A673 (cell line): ENCODE measurements at places on chromosomes 1 and 21.

DNA sequence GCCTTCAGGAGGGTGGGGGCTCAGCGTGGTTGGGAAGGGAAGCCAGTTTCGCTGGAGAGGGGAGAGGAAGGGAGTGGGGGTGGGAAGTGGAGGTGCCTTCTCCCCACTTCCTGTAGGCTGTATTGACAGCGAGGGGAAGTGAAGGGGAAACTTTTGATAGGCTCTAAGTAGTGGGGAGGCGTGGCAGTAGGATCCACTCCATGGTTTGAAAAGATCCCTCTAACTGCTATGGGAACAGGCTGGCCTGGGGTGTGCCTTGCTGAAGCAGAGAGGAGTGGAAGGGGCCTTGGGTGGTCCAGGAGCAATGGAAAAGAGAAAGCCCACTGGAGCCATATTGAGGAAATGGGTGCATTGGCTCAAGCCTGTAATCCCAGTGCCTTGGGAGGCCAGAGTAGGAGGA is 20.2 kb downstream of the C1orf115 start:
- no peak for DNase-seq

- DNase-seq: no peak
These were observed 100.6 kb downstream of the RHOU start for GRCh38 chr1:228835911-228836310.

DNA sequence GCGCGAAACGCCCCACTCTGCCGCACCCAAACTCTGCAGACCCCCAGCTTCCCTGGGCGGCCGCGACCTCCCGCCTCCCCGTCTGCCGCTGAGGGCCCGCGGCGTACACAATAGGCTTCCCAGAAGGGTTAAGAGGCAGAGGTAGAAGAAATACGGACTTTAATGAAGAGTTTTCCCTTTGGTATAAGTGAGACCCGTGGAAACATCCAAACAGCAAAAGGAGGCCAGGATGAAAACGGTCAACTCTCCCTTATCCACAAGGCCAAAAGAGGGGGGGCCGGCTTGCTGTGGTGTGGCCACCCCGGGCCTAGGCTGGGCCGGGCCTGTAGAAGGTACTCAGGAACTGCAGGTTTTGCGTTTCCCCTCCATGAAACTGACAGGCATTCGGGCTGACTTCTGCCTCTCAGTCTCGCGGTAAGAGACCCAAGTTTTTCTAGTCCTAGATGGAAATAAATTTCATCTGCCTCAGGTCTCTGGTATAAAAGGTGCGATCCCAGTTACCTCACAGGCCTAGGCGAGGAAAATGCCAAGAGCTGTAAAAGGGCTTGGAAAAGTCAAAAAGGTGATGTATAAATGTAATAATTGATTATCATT is 671 bp upstream of the PYGO2 start:
- no peak for DNase-seq

DNA sequence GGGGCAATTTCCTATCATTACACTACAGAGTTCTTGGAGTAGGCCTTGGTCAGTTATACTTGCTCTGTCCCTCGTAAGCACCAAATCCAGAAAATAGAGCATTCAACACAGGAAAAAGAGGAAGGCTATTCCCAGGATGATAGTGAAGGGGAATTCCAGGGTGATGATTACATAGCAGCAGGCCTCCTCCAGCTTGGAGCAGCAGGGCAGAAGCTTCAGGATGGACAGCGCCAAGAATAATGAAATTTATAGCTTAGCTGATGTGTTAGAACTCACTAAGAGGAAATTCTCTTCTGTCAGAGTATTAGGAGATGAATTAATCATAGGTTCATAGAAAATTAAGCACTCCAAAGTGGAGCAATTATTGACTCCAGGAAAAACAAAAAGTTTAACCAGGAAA is 10.8 kb upstream of the SMAP2 start:
- DNase-seq: no peak

GRCh38 chr1:22506130-22506692 is 54.6 kb downstream of the ZBTB40 start:
- no peak for DNase-seq

GRCh38 chr1:47675721-47676120 is 237.9 kb downstream of the FOXD2 start:
- no peak for DNase-seq

GRCh38 chr1:181178241-181178879 is 89.9 kb downstream of the IER5 start:
- no peak for DNase-seq

DNA sequence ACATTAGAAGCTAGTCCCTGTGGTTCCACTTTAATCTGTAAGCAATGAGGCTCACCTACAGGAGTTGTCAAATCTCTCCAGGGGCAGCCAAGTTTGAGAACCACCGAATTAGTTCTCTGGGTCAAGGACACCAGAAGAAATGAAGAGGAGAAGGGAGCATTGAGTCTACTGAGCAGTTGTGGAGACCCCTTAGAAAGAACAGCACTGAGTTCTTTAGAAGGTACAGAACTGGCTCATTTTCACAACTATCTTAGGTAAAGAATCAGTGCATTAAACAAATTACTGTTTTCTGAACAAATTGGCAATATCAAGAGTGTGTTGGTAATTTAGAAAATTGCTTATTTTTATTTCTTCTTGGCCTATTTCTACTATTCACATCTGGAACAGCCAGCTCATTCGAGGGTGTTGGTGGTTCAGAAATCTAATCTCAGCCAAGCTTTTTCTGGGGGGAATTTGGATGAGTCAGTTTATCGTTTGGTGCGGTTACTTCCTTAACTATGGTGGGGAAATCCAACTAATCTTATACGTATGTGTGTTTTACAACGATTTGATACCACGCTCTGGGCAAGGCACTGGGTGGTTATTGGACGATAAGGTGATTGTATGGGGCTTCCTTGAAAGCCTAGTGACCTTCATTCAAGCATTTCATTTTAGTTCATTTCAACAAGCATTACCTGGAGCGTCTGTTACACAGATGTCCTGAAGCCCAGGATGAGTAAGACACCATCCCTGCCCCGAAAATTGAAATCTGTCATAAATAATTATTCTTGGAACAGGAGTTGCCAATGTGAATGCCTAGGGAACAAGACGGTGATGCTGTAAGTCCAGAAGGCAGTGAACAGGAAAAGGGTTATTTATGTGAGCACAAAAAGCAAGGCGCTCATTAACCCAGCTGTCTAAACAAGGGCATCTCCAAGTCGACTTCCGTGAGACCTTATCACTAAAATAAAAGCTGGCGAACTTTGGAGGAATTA is 52.0 kb upstream of the TMPRSS2 start:
- no peak for DNase-seq

DNA sequence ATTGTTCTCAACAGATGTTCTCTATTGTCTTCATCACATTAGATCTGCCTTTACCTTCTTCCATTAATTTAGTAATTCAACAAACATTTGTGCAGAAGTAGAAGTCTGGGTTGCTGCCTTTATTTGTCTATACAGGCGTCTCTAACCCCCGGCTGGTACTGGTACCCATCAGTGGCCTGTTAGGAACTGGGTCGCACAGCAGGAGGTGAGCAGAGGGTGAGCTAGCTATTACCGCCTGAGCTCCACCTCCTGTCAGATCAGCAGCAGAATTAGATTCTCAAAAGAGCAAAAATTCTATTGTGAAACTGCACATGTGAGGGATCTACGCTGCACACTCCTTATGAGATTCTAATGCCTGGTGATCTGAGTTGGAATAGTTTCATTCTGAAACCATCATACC is 12.9 kb upstream of the EDEM3 start:
- no peak for DNase-seq

DNA sequence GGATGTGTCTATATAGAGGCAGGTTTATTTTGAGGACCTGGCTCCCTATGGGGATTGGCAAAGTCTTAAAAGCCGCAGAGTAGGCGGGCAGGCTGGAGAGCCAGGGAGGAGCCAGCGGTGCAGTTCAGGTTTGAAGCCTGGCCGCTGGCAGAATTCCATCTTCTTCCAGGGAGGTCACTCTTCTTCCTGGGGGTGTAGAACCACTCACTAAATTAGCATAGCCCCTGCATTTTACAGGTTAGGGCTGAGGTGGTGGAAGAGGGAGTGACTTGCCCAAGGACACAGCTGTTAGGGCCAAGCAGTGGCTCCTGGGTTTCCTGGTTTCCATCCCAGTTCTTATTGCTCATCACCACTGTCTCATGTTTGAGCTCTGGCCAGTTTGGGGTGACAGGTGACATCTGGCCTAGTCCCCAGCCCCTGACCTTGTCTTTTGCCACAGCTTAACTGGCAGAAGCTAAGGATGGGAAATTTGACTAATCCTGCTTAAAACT is 1.4 kb downstream of the PINK1 start:
- DNase-seq: peak; percentile 77

DNA sequence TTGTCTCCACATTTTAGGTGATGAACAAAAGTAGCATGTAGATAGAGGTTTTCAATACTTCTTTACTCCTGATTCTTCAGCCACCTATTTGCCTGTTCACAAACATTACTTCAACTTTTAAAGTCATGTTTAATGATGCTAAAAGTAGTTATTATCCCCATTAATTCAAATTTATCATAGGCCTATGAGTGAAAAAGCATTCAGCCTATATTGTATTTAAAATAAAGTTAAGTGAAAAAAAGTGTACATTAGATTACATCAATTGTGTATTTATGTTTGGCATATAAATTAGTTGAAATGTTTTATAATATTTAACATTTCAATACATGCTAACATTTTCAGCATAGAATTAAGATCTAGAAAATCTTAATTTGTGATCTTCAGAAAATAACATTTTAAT is 10.5 kb downstream of the CDKN2C start:
- no peak for DNase-seq

GRCh38 chr1:203323587-203323986 is 18.3 kb downstream of the BTG2 start:
- no peak for DNase-seq

DNA sequence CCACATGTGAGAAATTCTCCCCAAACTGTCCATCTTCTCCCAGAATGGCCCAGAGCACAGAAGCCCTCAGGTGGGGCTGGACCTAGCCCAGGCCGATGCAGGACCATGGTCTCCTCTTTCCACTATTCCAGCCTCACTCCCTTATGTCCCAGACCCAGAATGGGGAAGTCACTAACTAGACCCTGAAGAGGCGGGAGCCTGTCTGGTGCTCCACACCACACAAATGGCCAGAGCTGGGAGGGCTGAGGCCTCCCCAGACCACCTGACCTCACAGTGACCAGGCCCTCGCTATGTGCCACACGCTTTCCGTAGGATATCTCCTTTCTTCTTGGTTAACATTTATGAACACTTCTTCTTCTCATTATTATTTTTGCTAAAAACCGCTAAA is 54.9 kb upstream of the EDN2 start:
- DNase-seq: no peak

DNA sequence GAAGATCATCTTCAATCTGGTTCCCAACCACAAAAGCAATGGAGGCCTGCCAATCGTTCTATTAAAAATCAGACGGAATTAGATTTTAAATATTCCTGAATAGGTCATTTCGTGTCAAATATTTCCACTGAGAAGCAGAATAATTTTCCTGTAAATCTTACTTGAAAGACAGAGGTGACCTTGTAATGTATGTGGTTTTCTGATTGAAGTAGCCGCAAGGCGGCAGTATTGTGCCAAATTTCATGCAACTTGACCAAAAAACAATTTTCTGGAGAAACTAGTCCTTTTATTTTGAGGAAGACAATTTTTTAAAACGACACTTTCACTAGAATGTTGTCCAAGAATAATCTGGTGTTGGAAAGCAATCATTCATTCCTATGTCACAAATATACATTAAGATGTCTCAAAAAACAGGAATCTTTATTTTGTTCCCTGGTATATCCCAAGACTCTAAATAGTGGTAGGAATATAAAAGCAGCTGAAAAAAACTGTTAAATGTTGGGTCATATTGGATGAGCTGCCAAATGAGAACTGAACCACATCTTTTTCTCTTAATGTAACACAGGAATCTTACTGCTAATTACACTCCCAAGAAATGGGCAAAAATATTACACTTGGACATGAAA is 33.6 kb downstream of the SPAG17 start:
- DNase-seq: peak; percentile 65

DNA sequence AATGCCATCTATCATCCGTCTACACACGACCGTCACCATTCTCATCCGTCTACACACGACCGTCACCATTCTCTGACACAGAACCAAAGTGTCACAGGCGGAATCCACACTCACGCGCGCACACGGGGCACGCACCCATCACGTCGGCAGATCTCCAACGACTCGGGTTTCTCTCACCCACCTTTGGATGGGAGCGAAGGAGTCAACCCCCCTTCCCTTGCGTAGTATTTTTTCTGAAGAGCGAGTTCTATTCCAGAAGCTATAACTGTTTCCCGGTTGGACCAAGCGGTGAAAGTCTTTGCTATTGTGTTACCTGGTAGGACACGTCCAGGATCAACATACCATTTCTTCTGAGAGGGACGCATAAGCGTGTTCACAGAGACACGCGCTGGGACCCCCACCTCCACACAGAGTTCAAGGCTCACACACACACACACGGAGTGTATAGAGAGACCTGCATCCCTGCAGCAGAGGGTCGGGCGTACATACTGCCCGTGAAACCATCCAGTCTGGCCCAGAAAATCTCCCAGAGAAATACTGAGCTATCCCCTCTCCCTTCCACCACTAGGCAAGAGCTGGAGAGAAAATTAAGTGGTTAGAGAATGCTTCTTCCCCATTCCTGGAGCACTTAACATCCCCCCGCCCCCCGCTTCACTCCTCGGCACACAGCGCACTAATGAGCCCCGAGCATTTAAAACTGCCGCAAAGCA is 741 bp downstream of the DUSP10 start:
- no peak for DNase-seq

DNA sequence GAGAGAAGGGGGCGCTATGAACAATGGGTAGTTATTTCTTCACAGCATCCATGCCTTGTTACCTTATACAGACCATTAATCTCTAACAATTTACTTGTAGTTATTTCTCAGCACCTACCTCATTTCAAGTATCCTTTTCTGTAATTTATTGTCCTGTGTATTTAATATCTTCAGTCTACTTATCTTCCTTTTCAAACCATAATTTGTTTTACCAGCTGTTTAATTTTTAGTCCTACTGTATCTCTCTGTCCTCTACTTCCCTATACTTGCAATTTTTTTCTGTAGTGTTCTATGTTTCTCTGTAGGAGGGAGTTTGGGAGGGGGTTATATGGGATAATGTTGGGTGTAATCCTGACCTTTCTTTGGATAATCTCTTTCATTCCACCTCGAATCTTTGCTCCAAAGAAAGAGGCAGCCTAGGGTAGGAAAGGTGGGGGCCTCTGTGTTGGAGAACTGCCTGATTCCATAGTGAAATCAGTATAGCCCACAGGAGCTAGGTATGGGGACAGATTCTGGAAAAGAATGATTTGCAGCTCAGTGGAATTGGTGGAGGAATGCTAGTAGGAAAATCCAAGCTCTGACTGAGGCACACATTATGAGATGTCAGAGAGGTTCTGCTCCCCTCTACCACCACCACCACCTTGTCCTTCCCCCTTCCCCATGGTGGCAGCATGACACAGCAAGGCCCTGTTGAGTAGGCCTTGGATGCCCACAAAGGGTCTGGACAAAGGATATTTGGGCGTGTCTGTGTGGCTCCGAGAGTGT is 642 bp downstream of the MLLT11 start:
- DNase-seq: peak; percentile 67

- peak; percentile 50 for DNase-seq
These were observed 27.5 kb upstream of the MYSM1 start for GRCh38 chr1:58727364-58727763.

- DNase-seq: peak; percentile 45
These were observed 298.3 kb downstream of the PDE4B start for GRCh38 chr1:66090859-66091457.
